ENCODE measurements at places on chromosomes 12 and 14.
A peak's percentile ranks its signal among the peaks of the same experiment; 100 is the strongest.

DNA sequence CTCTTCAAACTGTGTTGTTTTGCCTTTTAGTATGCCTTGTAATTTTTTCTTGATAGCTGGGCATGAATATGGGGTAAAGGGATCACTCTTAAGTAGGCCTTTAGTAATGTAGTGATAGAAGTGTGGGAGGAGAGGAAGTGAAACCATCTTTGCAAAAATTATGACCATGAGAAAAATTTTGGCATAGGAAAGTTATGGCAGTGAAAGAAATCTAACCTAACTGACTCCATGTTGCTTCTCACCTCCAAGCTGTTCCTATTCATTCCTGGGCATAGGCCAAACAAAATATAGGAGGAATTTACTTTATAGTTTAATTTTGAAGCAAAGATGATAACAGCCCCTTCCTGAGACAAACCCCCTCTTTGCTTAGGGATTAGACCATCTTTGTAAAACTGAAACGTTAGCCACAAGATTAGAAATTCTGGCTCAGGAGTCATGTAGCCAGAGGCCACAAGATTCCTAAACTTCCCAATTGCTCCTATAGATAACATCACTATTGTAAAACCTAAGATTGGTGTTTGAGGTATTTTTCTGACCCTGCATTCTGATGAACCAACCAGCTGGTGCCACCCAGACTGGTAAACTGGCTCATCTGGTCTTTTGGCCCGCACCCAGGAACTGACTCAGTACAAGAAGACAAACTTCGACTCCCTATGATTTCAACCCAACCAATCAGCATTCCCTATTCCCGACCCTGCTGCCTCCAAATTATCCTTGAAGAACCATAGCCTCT, 45.8 kb downstream of the CRADD start:
- peak; percentile 18 for DNase-seq

- no peak for DNase-seq
These were observed 77.7 kb downstream of the ARF6 start for GRCh38 chr14:49970474-49971147.

GRCh38 chr14:53748691-53749090, 207.9 kb downstream of the BMP4 start:
- no peak for DNase-seq

GRCh38 chr12:40225984-40226602, 1.3 kb downstream of the LRRK2 start:
- DNase-seq: no peak

GRCh38 chr12:31958569-31959160, 550 bp upstream of the RESF1 start:
- DNase-seq: no peak

DNA sequence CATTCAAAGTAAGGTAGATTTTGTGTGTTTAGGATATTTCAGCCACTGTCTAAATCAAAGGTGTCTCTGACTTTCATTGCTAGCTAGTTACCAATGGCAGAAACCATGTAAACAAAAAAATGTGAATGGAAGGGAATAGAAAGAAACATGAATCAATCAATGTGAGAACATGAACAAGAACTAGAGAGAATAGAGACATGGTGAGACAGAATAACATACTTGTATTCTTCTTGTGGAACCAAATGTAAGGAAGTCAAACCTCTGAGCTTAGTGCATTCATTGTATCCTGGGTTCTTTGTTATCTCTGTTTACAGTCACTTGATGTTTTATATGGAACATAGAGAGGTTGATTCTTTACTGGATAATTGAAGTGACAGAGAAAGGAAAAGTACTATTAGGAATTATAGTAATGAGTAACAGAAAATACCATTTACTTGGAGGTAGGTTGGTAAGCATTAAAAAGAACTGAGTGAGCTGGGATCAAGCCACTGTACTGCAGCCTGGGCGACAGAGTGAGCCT, 2.6 kb upstream of the WNK1 start:
- DNase-seq: no peak

GRCh38 chr12:83016218-83016835, 329.6 kb downstream of the TMTC2 start:
- no peak for DNase-seq

- DNase-seq: no peak
These were observed 549.5 kb downstream of the VRK1 start for GRCh38 chr14:97346675-97347074.

DNA sequence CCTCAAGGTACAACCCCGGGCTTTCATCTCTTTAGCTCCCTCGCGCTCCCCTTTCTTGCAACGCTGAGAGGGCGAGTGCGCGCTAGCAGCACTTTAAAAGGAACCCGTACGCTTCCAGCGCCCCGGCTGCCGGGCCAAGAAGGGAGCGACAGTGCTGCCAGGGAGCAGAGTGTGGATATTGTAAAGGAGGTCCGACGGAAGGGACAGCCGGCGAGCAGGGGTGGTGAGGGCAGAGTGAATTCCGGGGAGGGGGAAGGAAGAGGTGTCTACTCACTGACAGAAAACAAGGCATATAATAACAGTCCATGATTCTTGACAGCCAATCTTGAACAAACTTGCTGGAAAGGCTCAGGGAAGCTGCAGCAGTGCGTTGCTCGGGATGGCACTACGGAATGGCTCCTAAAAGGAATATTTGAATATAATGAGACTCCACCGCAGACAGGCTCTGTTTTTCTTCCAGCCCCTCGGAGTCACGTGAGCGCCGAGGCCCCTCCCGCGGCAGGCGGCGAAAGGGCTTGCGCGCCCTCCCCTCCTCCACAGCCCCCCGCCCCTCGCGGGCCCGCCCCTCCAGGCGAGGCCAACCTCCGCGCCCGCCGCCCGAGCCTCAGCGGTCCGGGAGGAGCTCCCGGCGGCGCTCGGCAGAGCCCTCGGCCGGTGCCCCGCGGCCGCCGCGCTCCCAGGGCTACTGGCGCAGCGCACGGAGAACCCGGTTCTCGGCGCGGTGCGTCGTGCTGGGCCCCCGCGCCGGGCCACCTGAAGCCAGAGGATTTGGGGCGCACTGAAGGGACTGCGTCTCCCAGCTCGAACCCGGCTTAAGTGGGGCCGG, 3.4 kb downstream of the BMP4 start:
- peak; percentile 49 for DNase-seq

DNA sequence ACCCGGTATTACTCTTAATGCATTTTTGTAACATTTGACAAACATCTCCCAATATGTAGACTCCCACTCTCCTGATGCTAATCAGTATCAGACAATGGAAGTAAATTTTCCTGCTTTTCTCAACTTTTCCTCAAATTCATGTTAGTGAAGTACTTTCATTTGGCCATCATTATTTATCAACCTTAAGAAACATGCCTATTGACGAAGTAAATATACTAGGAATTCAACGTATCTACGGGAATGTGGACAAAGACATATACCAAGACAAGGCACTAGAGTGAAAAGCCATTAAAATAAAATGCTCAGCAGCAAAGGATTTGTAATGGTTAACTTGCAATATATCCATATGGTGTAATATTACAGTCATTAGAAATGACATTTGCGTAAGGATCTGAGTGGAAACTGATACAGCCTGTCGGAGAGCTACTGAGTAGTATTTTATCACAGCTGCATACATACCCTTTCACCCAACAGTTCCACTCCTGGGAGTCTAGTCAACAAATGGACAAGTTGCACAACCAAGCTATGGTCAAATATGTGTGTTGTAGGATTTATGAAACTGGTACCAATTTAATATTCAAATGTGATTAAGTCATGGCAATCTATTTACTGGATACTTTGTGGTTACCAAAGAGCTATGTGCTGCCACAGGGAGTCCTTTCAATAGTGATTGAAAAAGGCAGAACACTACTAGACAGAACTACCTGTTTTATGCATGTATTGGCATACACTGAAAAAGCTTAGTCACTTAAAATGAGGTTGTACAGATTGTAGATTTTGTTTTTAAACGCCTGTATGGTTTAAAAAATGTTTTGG, 26.5 kb downstream of the NUDT4 start:
- DNase-seq: no peak

DNA sequence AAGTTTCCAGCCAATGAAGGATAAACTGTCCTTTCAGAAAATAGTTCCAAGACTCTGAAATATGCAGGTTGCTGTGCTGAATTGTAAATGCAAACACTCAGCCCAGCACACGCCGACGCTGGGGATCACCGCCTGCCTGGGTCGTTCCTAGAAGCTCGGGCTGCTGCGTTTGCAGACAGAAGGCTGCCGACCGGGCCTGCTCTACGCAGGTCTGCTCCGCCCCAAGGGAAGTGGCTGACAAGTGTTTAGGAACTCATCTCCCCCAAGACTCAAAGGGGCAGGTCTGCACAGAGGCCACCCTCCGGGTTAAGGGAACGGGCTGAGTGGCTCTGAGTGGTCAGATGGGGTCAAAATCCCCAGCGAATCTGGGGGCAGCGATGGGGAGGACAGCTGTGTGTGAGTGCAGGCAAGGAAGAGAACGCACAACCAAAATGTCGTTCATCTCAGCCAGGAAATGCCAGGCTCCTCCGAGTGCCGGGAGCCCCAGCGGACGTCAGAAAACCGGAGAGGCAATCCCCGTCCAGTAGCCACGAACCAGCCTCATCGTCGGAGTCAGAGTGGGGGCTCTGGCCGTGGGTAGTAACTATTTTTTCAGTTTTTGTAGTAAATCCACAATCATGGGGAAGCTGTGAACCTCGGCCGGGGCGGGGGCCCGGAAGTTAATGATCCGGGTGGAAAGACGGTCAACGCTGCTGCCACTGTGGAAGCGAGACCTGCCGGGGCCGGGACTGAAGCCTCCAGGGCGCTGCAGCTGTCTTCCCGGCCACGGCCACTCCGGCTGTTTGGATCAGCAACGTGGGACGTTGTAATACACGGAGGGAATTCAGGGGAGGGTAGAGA, 6.0 kb downstream of the GALNT9 start:
- no peak for DNase-seq

- no peak for DNase-seq
These were observed 127.2 kb downstream of the TMEM132C start for GRCh38 chr12:128394137-128394536.

Data from NCI-H1694 (cell line).